CD4-positive, alpha-beta memory T cell (primary cell): ENCODE measurements at places on chromosomes 1 and 21.

DNA sequence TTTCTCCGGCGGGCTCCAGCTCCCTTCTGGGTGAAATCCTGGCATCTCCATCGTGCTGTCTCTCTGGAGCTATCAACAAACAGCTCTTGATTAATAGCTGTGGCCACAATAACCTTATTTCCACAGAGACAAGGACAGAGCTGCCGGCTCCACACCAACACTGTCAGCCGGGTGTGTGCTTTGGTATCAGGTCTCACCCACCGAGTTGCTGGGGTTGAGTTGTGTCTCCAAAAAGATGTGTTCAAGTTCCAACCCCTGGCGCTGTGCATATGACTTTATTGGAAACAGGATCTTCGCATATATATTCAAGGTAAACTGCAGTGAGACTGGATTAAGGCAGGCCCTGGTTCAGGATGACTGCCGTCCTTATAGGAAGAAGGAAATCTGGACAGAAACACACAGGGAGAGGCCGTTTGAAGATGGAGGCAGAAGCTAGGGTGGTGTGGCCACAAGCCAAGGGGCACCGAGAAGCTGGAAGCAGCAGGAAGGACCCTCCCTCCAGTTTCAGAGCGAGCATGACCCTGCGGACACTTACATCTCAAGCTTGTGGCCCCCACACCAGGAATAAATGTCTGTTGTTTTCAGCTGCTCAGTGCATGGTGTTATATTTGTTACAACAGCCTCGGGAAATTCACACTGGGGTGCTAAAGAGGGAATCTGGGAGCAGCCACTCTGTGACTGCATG, 88.4 kb upstream of the TMPRSS2 start:
- no peak for DNase-seq

DNA sequence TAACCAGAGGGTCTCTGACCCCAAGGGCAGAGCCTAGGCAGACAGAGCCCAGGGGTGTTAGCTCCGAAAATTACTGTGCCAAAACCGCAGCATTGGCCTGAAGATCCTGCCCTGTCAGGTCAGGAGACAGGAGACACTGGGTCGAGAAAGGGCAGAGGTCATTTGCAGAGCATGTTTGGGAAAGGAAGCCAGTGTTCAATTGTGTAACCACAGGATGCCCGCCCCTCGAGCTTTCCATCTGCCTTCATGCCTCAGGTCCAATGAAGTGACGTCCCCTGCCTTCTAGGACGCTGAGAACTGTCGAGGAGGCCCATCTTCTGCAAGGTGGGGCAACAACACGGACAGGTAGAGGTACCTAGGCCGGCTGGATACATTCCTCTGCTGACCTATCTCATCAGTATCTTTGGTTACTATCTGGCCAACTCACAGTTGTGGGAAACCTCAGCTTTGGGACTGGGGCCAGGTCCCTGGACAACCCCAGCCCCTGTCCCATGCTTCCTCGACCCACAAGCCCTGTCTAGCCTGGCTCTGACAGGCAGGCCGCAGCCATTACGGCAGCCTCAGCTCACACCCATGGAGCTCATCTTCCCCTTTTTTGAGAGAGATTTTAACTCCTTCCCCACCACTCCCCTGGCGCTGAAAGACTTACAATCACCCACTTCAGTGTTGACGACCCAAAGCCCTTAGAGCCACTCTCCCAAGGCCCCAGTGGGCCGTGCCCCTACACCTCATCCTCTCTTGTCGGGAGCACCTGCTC, 1.3 kb downstream of the ARL8A start:
- DNase-seq, result no peak

- DNase-seq, result no peak
Measured at GRCh38 chr1:99860703-99861102, 10.5 kb downstream of the AGL start.

DNA sequence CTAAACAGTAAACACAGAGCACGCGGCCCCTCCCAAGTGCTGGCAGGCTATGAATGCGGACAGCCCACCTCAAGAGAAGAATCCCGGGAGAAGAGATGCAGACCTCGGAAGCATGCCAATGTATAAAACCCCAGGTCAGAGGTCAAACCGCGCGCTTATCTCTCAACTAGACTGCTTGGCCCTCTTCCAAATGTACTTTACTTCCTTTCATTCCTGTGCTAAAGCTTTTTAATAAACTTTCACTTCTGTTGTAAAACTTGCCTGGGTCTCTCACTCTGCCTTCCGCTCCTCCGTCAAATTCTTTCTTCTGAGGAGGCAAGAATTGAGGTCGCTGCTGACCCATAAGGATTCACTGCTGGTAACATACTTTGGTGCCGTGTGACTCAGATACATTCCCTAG, 216.0 kb downstream of the S1PR1 start:
- no peak for DNase-seq

- DNase-seq, result no peak
Measured at GRCh38 chr1:15933684-15934083, 42.2 kb downstream of the ZBTB17 start.
